ENCODE measurements at places on chromosomes 1 and 21.

GRCh38 chr1:201632364-201632952 is 93.5 kb downstream of the NAV1 start:
- no peak for DNase-seq

DNA sequence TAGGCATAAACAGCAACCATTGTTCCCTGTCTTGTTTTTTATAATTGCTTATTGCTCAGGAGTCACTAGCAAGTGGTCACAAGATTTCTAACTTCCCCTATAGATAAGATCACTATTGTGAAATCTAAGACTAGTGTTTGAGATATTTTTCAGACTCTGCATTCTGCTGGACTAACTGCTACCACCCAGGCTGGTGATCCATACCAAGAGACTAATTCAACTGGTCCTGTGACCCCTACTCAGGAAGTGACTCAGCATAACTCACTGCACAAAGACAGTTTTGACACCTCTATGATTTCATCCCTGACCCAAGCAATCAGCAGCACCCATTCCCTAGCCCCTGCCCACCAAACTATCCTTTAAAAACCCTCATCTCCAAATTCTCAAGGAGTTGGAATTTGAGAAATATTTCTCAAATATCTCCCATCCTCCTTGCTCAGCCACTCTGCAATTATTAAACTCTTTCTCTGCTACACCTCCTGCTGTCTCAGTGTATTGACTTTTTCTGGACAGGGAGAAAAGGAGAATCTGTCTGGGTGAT is 52.7 kb downstream of the TRIM33 start:
- DNase-seq = peak; percentile 92

GRCh38 chr1:218376722-218377121 is 31.6 kb downstream of the TGFB2 start:
- DNase-seq = no peak

DNA sequence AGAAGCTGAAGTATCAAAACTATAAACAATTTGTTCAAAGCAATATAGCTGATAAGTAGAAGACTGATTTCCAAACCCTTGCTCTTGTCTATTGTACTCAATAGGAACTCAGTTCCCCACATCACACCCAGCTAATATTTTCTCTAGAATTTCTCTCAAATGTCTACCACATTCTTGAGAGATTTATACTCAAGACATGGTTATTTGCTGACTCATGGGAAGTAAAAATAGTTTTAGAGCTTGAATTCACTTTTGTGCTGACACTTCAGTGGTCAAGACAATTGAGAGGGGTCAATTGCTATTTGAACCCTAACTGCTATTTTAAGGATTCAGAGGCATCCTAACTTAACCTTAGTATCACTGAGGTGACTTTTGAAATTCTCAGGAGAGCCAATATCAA is 99.0 kb downstream of the TNNI3K start:
- peak; percentile 10 for DNase-seq

DNA sequence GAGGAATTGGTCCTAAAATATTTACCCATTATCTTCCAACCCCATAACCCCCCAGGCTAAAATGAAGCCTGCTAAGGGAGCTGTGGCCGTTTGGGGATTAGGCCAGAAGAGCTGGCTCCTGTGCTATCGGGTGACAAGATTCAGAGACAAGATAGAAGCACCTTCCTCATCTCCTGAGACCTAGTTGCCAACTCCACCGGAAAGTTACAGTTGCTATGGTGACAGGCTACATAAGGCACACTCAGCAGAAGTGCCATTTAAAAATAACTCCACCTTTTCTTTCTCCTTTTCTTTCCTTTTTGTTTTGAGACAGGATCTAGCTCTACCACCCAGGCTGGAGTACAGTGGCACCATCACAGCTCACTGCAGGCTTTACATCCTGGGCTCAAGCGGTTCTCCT is 43.6 kb upstream of the ROR1 start:
- peak; percentile 16 for DNase-seq

DNA sequence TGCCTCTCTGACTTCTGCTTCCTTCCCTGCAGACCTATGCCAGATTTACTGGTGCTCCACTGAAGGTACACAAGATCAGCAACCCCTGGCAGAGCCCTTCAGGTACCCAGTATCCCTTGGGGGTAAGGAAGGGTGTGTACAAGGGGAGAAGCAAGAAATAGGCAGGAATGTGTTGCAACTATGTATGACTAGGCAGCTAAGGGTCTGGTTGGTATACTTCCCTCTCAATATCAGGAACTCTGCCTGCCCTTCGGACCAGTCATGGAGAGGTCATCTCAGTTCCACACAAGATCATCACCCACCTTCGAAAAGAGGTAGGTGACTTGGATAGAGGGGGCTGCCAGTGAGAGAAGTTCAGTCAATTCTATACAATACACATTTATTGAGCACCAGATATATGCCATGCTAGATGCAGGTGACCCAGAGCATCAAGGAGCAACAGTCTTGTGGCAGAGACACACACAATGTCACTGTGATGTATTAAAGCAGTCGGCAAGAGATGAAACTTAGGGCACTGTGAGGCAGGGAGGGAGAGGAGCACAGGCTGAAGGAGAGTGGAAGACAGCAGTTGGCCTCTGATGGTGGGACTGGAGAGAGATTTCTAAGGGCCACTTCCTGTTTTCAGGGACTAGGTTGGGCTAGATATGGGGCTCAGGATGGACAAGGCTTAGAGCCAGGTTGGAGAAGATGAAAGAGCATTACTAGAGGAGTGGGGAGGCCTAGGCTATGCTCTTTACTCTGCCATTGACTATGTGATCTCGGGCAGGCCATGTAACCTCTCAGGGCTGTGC is 2.0 kb downstream of the MTX1 start:
- DNase-seq = no peak

DNA sequence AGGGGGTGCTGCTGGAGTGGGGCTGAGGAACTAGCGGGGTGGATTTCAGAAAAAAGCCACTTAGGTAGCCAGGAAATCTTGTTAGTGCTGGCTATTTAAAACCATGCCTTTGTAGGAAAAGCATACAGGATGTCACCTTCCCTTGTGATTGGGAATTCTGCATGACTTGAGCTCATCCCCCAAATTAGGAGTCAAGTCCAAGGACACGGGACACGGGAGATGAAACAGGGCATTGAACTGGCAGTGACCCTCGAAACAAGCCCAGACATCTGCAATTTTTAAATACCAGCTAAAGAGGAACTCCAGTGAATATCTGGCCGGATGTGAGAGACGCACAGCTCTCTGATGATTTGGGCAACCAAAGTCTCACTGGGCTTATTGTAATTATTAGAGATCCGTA is 32.8 kb downstream of the C2CD2 start:
- no peak for DNase-seq

DNA sequence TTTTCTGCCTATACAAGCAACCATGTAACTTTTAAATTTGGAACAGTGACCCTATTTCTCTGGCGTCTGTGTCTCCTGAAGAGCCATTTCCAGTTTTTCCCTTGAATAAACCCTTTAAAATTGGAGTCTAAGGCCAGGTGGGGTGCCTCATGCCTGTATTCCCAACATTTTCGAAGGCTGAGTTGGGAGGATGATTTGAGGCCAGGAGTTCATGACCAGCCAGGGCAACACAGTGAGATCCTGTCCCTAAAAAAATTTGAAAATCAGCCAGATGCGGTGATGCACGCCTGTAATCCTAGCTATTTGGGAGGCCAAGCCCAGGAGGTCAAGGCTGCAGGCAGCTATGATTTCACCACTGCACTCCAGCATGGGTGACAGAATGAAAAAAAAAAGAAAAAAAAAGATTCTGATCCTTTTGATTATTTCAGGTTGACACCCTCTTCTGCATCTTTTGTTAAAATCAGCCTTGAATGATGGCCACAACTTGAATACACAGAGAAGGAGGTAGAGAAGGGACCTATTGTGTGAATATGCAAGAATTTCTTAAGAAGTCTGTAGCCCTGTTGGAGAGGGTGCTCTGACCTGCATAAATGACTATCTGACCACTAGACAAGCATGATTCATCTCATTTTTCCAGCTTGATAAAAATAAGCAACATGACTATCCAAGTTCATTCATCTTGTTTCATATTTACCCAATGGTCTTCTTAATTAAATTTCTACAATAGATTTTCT is 40.2 kb upstream of the PARP1 start:
- DNase-seq = peak; percentile 78

- no peak for DNase-seq
Observed at GRCh38 chr1:87399264-87399663, 70.6 kb downstream of the LMO4 start.

- no peak for DNase-seq
Observed at GRCh38 chr1:217078078-217078690, 355.0 kb upstream of the ESRRG start.

DNA sequence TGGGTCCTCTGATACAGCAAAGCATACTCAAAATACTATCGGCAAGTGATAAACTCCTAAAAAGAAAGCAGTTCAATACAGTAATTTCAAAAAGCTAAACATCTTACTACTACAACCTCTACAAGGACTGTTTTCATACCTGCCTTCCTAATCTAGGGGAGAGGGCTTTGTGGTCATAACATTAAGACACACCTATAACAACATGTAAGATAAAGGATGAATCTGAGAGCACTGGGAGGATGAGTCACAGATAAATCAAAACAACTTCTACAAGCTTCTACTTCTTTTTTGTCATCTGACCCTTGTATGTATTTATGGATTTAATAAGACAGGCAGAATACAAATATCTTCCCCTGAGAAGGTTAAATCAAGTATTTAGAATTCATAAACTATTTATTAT is 40.0 kb downstream of the LTN1 start:
- DNase-seq = peak; percentile 56
